GM12878 (cell line): ENCODE measurements at places on chromosomes 4 and X.

DNA sequence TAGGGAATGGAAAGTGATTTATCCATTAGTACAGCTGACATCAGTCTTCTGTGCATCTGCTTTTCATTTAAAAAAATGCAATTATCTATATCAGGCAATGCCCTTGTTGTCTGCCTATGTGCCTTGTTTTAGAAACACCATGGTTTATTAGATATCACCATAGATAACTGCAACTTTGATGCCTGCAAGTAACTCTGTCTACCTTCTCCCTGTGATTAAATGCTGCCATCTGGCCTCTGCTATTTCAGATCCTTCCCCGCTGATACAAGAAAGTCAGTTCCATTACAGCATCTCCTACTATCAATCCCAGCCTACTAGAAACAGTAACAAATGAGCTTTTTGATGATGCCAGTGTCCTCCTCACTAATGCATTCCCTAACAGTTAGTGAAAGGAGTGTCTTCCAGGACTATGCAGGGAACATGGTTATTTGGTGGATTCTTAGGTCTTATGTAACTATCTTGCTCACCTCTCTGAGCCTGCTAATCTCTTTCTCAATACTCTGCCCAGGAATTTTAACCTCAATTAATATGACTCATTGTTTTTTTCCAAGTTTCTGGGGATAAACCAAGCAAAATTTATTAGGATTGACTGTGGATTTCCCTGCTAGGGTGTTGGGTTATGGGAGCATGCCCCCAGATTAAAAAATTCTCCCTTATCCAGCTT, 444.9 kb downstream of the RAPGEF2 start:
- no peak for DNase-seq

- DNase-seq = no peak
Measured at GRCh38 chr4:100495074-100495473, 22.7 kb downstream of the EMCN start.

DNA sequence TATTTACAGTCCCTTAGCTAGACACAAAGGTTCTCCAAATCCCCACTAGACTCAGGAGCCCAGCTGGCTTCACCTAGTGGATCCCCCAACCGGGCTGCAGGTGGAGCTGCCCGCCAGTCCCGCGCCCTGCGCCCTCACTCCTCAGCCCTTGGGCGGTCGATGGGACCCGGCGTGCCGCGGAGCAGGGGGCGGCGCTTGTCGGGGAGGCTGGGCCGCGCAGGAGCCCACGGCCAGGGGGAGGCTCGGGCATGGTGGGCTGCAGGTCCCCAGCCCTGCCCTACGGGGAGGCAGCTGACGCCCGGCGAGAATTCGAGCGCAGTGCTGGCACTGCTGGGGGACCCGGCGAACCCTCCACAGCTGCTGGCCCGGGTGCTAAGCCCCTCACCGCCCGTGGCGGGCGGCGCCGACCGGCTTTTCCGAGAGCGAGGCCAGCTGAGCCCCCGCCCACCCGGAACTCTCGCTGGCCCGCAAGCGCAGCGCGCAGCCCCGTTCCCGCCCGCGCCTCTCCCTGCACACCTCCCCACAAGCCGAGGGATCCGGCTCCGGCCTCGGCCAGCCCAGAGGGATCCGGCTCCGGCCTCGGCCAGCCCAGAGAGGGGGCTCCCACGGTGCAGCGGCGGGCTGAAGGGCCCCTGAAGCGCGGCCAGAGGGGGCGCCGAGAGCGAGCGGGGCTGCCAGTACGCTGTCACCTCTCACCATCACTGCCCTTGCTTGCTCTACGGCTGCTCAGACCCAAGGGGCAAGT, 39.4 kb downstream of the WFS1 start:
- no peak for DNase-seq

DNA sequence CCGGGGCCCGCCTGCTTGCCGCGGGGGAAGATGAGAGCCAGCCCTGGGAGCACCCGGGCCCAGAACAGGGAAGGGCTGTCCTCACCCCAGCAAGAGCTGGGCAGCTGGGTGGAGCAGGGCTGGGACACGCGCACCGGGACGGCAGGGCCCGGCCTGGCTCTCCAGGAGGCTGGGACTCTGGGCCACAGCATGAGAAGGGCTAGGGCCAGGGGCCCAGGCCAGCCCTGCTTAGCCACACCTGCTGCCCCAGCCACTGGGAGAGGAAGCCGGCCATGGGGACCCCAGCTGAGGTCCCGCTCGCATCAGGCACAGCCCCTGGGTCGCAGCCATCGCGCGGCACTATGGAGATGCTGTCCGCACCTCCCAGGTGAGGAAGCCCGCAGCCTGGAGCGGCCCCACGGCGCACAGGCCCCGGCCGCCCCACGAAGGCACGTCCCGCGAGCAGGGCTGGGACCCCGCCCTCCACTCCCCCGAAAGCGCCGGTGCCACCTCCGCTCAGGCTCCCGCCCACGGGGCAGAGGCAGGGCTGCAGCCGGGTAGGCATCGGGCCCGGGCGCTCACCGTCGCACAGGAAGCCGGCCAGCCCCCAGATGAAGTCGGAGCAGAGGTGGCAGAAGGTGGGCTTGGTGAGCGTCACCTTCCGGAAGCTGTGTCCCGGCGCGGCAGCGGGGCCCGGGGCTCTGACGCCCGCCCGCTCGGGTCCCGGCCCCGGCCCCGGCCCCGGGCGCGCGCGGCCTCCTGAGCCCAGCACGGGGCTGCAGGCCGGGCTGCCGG, 531 bp downstream of the DGKQ start:
- DNase-seq = no peak

DNA sequence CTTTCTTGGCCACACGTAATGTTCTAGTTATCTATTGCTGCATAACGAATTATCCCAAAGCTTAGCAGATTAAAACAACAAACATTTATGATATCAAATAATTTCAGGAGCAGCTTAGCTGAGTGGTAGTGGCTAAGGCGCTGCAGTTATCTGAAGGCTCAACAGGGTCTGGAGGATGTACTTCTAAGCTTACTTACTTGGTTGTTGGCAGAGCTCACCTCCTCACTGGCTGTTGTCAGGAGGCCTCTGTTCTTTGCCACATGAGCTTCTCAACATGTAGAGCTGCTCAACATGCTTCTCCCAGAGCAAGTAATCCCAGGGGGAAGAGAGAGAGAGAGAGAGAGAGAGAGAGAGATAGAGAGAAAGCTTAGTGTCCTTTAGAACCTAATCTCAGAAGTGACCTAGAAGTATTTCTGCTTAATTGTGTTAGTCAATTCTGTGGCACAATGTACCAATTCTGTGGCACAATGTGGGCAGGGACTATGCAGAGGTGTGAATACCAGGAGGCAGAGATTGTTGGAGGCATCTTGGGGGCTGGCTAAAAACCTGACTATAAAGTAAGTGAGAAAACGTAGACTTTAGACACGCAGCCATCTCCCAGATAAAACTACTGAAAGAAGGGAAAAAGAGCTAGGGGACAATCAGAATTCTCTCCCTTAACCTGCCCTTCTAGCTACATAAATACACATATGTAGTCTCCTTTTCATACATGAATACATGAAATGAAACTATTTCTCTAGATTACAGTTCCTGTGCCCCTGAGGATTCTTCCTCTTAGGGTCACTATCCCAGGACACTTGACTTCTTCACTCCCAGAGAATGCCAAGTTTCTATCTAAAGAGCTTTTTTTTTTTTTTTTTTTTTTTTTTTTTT, 40.2 kb downstream of the HOPX start:
- DNase-seq = no peak

DNA sequence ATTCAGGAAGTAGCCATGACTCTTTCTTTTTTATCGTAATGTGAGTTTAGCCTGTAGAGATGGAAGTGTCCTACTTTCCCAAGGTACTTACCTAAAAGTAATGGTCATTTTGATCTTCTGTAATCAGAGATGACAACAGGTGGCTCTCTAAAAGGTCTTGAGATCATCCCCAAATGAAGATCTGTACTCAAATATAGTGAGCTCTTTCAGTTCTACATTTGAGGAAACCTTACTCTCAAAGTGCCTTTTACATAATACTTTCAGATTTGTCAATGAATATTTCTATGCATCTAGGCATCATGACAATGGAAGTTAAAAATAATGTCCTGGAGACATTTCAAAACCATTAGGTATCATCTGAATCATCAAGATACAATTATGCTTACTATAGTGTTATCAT, 17.2 kb upstream of the MND1 start:
- no peak for DNase-seq

- no peak for DNase-seq
Measured at GRCh38 chr4:146182443-146182842, 6.9 kb downstream of the LSM6 start.

DNA sequence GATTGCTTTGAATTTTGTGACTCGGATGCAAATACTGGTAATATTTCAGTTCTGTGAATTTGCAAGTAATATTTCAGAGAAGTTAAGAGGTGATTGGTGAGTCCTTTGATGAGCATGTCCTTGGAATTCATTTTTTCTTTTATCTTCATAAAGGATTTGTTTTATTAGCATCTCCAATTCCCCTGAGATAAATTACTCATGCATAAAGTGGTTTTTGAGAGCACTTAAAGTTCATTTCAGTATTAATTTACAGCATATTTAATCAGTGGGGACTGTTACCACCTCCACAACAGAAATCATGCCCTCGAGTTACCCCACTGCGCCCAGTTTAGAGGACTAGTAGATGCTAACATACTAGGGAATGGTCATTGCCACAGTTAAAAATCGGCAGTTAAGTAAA, 65.0 kb downstream of the ZFX start:
- DNase-seq = no peak

- no peak for DNase-seq
Measured at GRCh38 chr4:55758066-55758465, 61.5 kb upstream of the EXOC1L start.

DNA sequence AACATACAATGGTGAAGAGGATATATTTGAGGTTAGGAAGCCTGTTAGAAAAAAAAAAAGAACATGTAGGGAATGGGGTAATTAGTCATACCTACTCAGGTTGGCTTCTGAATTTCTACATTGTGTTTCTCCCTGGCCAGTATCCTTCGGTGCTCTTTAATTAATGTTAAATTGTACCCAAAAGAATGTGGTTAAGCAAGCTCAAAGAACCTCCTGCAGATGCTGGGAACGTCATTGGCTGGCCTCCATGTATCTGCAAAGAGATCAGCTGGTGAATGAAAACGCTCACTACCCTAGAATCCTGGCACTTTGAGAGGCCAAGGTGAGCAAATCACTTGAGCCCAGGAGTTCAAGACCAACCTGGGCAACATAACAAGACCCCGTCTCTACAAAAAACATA, 942.3 kb upstream of the PRKX start:
- DNase-seq = no peak

DNA sequence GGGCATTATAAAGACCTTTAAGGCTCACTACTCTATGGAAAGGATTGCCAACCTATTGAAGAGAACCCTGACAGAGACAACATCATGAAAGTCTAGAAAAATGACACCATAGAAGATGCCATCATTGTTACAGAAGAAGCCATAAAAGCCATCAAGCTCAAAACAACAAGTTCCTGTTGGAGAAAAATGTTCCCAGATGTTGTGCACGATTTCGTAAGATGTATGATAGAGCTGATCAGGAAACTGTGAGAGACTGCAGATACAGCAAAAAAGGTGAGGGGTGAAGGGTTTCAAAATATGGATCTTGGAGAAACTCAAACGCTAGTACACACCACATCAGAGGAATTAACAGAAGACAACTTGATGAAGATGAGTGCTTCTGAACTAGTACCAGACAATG, 53.3 kb downstream of the WDFY3 start:
- no peak for DNase-seq

DNA sequence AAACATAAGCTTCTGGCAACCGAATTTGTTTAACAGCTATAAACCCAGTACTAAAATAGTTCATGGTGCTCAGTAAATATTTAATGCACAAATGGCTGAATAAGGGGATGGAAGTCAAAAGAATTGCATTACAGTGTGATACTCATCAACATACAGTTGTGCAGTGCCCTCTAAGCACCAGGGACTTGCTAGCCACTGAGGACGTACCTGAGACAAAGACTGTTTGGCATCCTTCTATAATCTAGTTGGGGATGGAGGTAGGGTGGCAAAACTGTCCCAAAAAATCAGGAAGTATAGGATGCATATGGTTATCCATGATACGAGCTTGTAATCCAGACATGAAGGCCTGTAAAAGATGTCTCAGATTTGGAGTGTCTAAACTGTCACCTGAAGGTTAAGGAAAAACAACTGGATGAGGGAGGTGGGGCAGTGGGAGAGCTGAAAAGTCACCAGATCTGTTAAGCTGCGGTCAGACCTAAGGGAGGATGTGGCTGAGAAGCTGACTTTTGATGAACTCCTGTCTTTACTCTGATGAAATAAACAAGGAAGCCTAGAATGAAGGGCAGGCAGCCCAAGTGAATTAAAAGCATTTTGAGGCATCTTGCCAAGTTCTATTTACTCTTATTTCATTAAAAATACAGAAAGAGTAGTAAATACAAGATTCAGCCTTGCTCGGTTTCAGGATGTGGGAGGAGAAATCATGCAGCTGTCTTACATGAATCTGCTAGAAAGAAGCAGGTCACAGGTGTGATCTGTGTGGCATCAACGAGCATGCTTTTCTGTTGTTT, 12.0 kb upstream of the CD38 start:
- DNase-seq = no peak

- peak; percentile 17 for DNase-seq
Measured at GRCh38 chrX:11423362-11423818, 130.2 kb downstream of the AMELX start.

- DNase-seq = no peak
Measured at GRCh38 chr4:98816816-98817215, 112.1 kb downstream of the EIF4E start.

GRCh38 chr4:151835467-151835866, 74.7 kb upstream of the GATB start:
- DNase-seq = no peak

DNA sequence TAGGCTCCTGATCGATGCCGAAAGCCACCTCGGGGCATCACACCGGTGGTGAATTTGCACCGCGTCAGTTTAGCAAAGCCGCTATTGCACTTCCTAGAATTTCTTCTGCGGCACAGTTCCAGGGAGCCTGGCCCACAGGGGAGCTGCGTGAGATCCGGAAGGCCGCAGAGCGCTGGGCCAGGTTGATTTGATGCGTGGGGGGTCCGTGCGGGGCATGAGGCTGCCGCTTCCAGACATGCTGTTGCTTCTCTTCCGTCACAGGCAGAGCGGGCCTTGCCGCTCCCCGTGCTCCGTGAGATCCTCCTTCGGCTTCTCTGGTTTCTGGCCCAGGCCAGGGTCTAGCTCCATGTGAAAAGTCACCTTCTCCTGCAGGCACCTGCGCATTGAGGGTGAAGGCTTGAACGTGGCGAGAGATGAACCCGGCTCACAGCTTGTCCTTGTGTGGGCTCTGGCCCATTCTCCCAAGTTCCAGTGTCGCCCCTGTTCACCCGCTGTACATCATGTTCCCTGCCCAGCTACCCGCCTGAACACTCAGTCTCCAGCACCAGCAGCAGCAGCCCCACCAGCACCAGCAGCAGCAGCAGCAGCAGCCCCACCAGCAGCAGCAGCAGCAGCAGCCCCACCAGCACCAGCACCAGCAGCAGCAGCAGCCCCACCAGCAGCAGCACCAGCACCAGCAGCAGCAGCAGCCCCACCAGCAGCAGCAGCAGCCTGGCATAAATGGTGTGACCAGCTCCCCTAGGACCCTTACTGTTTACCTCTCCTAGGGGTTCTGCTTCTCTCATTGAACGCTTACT, 131.2 kb downstream of the TRIML1 start:
- no peak for DNase-seq
